ENCODE measurements at places on chromosomes 2 and 18.
A peak's percentile ranks its signal among the peaks of the same experiment; 100 is the strongest.

DNA sequence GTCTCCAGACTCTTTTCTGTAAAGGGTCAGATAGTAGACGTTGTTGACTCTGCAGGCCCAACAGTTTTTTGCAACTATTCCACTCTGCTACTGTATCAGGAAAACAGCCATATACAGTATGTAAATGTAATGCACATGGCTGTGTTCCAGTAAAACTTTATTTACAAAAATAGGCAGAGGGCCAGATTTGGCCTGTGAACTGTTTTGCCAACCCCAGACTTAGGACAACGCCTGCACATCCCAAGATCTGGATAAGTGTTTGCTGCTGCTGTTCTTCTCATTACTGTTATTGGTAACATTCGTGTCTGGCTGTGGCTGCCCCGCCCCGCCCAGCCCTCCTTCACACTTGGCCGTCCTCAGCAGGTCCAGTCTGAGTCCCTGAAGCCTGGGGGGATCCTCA lies 94.6 kb upstream of the MCFD2 start:
- no peak for DNase-seq

DNA sequence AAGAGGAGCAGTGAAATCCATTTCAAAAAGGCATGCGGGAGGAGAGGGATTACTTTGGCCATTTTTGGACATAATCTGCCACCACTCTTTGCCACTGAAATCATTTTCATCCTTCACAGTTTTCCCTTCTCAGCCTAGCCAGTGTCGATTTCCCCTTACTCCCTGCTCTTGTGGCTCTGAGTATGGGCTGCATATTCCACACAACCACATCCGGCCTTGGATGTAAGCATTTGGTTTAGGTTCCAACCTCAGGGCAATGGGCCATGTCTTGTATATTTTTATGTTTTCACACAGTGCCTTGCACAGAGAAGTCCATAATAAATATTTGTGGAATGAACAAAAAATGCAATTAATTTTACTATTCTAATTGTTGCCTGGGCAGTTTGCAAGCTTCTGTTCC lies 7.7 kb upstream of the SERPINE2 start:
- DNase-seq = no peak

- no peak for DNase-seq
Measured at GRCh38 chr2:107001551-107001950, 115.6 kb upstream of the ST6GAL2 start.

DNA sequence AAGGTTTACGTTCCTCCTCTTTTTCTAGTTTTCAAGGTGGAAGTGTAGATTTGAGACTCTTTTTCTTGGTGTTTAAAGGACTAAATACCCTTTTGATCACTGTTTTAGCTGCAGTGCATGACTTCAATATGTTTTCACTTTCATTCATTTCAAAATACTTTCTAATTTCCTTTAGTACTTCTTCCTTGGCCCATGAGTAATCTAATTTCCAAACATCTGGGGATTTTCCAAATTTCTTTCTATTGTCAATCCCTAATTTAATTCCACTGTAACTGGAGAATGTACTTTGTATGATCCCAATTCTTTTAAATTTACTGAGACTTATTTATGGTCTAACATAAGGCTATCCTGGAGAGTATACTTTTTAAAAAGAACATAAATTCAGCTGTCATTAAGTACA lies 3.8 kb upstream of the RHBDD1 start:
- DNase-seq = no peak

GRCh38 chr18:23636071-23636399 lies 26.7 kb downstream of the ANKRD29 start:
- DNase-seq = no peak

DNA sequence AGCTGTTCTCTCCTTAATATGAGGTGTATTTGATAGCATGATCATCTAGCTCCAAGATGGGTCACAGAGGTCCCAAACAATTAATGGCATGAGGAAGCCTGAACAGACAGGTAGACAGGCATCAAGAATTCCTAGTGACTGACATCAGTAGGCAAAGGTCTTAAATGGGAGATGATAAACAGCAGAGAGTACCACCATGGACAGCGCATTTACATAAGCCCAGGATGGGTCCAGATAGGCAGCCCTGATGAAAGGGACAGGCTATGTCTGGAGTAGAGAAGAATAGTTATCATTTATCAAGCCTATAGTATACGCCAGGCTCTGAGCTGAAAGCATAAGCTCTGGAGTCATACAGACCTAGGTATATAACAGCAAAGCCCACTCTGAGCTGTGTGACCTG lies 434.7 kb upstream of the SETBP1 start:
- no peak for DNase-seq

- DNase-seq = no peak
Measured at GRCh38 chr18:13289481-13290205, 71.1 kb downstream of the LDLRAD4 start.

DNA sequence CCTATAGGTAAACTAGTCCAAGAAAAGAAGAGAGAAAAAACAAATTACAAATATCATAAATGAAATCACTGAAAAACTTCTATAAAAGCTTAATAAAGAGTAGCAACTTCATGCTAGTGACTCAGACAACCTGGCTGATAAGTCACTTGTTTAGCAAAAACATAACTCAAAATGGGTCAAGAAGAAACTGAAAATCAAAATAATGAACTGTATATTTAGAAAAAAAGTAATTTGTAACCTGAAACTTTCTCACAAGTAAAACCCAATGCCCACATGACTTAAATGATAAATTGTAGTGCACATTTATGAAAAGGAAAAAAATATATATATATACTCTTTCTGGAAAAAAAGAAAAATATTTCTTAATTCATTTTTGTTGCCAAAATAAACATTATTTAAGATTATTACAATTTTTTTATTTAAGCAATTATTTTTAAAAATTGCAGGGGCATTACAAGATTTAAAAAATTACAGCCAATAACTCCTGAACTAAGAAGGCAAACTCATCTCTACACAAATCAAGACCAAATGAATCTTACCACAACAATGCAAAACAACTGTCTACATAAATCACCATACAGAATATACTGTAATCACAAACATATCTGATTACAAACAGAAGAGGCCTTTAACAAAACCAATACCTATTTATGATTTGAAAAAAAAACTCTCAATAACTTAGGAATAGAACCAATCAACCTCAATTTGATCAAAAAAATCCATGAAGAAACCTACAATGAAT lies 406.3 kb downstream of the CDH7 start:
- DNase-seq = no peak

GRCh38 chr2:57759131-57759530 lies 287.5 kb upstream of the VRK2 start:
- DNase-seq = no peak

GRCh38 chr2:221731432-221732145 lies 159.5 kb upstream of the EPHA4 start:
- no peak for DNase-seq

GRCh38 chr2:52968043-52968442 lies 799.6 kb upstream of the CHAC2 start:
- DNase-seq = no peak

DNA sequence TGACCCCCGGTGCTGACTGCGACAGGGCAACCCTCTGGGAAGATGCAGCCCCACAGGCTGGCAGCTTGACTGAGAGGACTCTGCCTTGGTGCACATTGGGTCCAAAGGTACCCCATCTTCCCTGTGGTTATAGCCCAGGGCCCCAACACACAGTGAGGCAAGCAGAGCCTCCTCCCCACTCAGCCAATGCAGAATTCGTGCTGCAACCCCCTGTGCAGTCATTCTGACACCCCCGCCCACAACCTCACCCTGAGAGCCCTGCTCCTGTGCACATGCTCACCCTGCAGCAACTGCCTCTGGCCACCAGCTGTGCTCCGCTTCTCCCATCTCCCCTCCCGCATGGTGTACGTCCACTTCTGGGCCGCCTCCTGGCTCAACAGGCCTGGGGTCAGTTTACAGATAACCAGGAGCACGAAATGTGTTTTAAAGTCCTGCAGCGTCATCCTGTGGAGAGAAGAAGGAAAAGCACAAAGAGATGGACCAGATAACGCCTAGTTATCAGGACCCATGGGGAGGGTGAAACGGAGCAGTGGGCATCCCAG lies 24.4 kb downstream of the CAPN14 start:
- DNase-seq = no peak

DNA sequence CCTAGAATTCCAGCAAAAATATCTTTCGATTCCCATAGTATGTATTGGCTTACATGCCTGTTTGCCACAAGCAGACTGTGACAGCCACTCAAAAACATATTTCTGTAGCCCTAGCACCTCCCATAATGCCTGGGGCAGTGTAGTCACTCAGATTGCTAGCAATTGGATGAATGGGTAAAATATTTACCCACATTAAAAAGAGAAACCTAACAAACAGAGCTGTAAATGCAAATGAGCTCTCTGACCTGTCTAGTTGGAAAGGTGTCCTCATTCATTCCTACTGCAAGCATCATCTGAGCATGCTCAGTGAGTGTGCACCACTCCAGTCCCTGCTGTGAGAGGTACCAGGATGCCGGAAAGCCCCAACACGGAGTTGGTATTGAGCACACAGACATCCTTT lies 234.0 kb upstream of the RAB12 start:
- no peak for DNase-seq

DNA sequence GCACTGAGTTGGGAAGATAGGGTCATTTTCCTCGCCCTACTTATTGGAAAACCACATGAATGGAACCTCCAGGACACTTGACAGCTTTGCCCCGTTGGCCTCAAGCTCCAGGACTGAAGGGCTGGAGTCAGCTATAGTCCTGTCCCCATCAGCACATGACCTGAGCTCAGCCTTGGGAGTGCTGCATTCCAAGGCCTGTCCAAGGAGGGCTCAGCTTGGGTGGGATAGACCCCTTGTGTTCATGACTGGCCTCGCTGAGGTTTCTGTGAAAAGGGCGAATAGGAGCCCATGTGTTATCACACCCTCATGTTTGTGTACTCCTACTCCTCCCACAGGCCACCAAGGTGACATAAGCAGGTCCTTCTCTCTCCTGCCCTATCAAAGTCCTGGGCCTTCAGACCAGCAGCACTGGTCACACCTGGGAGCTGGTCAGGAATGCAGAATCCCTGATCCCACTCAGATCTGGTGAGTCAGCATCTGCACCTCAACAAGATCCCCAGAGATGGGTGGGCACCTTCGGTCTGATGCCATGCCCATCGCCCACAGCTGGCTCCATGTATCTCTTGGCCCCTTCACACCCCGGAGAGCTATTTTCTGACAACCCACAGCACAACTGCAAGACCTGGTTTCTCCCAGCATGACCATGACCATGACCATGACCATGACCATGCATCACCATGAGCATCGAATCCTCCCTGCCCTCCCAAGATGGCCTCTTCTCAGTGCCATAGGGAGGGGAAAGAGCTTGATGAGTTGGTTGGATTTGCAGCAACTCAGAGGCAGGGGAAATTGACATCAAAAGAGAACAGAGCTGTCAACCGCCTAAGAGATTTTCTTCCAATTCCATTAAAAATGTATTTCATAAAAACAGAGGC lies 83.0 kb upstream of the RAB6C start:
- no peak for DNase-seq

DNA sequence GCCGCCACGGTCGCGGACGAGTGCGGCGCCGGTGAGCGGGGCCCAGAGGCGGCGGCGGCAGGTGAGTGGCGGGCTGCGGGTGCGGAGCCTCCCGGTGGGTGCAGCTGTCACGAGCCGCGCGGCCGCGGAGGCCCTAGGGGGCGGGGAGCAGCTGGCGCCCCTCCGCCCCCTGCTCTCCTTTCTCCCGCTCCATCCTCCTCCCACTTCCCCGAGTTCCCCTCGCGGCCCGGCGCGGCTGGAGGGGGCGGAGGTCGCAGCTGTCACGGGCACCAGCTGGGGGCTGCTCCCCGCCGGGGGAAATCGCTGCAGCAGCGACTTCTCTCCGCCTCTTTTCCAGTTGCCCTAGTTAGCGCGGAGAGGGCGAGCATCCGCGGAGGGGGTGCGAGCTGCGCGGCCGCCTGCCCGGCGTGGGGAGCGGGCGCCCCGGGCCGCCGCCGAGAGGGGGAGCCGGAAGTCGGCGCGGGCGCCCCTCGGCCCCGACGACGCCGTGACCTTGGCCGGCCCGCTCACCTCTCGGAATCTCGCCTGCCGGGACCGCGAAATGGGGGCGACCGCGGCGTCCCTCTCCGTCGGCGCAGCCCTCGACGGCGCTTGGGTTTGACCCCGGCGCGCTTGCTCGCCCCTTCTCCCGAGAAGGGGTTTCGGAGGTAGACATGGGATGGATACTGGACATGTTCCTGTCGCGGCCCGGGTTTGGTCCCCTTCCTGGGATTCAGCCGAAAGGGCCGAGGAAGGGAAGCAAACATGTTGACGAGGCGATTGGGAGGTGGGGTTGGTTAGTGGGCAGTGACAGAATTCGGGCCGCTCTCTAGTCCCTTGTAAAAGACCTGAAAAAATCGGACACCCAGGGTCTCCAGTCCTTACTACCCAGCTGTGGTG lies 727 bp downstream of the NCOA1 start:
- peak; percentile 67 for DNase-seq

- DNase-seq = no peak
Measured at GRCh38 chr2:15136639-15137038, 424.5 kb downstream of the NBAS start.

GRCh38 chr2:96095116-96095636 lies 21.2 kb downstream of the ADRA2B start:
- no peak for DNase-seq

- peak; percentile 35 for DNase-seq
Measured at GRCh38 chr18:68623342-68623741, 91.6 kb downstream of the TMX3 start.

GRCh38 chr2:64722291-64723044 lies 68.8 kb upstream of the SERTAD2 start:
- DNase-seq = no peak

GRCh38 chr2:63723709-63724108 lies 118.0 kb upstream of the UGP2 start:
- DNase-seq = no peak

GRCh38 chr2:44100351-44100750 lies 68.3 kb upstream of the PPM1B start:
- no peak for DNase-seq

DNA sequence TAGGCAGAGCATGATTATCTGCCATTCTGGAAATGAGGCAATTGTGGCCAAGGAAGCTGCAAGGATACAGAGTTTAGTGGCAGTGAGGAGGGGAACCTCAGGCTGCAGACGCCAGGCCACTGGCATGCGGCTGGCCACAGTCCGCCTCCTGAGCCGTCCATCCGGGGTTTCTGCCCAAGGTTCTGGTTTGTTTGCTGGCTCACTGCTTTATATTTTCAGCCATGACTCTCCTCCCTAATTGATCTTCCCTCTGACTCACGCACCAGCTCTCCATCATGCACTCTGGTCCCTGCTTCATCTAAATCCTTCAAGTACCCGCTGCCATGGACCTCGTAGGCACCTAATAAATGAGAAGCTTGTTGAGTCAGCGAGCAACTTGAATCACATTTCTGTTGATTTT lies 107.8 kb upstream of the REV1 start:
- no peak for DNase-seq

- DNase-seq = no peak
Measured at GRCh38 chr18:62479574-62479973, 43.3 kb upstream of the ZCCHC2 start.

All from stimulated activated CD4-positive, alpha-beta T cell treated with anti-CD3 and anti-CD28 coated beads, Interleukin-15, amount 100 ng/mL, for 24 hours (primary cell).